ENCODE measurements at places on chromosomes 1 and 21.

DNA sequence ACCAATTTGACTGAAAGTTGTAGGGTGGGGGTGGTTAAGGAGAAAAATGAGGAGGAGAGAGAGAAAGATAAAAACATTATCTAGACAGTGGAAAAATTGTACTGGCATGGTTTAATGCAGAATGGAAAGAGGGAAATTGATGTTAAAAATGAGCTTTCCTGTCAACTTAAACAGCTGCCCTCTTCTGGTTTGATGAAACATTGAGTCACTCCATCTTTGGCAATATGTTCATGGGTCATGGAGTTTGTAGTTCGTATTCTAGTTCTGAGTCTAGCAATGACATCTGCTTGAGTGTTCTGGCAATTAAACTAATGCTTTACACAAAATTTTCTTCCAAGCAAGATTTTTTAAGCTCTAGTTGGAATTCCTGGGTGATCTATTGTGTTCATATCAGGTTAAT, 9.6 kb downstream of the ZNF648 start:
- DNase-seq, result no peak

DNA sequence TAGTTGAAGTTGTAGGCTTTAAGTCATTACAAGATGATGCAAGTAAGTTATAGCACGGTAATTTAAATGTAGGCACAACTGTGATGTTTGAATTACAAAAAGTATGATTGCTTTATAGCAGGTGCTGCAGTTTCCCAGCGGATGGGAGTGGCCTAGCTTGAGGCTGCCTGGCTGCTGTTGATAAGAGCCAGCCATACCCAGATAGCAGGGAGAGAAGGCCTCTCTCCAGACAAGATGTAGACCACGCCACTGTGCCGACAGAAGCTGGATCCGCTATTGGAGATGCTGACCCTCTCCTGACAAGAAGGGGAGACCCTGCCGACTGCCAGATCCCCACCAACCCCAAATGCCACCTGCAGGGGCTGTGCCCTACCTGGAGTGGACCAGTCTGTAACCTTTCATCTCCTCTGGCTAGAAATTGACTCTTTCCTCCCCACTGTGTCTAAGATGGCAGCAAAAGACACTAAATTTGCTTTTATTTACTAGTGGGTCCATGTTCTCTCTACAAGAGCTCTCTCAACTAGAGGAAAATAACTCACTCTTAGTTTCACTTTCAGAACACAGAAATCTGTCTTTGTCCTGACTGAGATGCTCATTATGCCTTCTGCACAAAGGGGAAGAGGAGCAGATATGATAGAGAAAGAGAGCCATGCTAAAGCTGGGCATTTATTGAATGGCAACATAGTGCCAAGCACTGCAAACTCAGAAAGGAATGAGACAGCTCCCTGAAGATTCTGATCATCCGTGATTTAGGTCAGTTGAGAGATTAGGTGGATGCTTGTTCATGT, 127.9 kb downstream of the URB2 start:
- no peak for DNase-seq

GRCh38 chr1:61374156-61374555, 291.8 kb downstream of the NFIA start:
- no peak for DNase-seq

DNA sequence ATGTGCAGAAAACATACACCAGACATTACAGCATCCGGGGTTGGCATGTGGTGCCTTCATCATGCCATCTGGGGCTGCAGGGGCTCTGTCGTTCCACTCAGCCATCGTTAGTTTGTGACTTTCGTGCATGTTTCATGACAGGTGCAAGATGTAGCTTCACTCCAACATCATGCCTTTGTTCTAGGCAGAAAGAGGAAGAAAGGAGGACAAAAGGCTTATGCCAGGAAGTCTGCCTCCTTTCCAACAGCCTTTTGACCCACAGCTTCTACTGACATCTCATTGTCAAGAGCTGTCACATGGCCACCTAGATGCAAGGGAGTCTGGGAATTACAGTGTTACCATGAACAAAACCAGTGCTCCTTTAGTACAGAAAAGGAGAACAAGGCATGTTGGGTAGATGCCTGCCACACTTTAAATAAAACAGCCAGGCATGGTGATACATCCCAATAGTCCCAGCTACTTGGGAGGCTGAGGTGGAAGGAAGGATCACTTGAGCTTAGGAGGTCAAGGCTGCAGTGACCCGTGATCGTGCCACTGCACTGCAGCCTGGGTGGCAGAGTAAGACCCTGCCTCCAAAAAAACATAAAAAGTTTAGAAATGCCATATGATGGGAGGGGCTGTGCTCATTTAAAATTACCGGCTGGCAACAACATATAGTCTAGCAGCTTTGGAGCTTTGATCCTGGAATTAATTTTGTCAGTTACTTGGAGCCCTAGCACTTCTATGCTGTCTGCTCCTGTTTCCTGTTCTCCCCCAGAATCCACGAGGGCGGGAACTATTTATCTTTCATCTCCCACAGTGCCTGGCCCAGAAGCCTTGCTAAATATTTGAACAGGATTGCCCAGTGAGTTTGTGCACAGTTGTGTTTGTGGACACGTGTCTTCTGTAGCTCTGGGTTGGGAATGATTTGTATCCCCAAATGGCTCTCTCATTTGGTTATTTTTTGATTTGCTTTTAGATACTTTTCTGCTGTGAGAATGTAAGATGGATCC, 7.4 kb downstream of the DOP1B start:
- no peak for DNase-seq

- DNase-seq, result no peak
These were observed 18.5 kb upstream of the GBP3 start for GRCh38 chr1:89041119-89041641.
